ENCODE measurements at places on chromosomes 11 and 22.

- DNase-seq, result no peak
These were observed 33.8 kb downstream of the PDGFD start for GRCh38 chr11:104130161-104130560.

DNA sequence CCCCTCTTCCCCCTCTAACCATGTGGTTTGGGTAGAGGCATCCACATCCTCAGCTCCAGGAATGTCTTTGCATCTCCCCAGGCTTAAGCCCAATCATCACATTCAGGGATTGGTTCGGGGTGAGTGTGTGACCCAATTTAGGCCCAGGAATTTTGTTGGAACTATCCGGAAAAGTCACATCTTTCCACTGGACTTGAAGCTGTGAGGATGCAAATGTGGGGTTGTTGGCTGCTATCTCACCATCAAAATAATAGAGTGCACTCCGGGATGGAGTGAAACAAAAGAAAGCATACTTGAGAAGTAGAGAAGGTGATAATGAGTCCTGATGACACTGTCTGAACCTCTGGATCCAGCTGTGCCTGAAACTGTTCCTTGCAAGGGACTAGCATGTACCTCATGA, 33.8 kb upstream of the OLFML1 start:
- no peak for DNase-seq

DNA sequence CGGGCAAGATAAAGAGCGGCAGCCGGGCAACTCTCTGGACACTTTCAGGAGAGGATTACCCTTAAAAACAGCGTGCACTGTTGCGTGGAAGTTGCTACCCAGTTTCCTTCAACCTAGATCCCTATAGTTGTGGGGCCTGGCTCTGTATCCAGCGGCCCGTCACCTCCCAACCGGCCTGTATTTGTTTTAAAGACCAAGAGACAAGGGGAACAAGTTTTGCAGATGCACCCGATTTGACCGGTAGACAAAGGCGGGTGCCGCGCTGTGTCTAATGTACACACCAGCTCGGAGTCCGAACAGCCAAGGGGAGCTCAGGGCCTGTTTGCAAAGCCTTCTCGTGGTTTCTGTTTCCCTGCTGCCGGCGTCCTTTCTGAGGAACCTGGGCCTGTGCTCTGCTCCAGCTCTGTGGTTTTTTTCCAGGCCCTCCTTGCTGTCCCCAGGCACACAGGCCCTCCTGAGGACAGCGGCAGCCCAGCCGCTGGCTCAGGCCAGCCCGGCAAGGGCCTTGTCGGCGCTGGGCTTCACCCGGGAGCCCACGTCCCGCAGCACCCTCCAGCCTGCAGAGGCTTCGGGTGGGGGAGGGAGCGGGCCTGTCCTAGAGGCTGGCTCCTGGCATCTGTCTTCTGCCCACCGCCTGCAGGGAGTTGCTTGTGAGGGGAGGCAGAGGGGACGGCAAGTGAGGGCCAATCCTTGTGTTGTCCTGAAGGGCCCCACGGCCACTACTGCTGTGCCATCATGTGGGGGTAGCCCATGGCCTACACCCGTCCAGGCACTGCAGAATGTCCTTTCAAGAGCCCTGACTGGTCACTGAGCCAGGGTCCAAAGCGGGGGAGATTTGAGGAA, 1.4 kb downstream of the TBX1 start:
- no peak for DNase-seq

DNA sequence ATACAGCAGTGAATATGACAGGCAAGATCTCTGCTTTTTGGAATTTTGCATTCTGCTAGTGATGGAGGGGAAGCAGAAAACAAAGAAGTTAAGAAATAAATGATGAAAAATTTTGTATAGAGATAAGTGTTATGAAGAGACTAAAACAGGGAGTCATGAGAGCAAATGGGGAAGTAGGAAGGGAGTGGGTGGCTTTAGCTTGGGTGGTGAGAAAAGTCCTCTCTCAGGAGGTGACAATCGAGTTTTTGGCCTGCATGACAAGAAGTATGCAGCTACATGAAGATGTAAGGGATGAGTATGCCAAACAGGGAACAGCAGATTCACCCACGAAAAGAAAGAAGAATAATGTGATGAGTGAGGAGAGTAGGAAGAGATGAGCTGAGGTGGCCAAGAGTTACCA, 80.7 kb upstream of the MPPED2 start:
- no peak for DNase-seq

DNA sequence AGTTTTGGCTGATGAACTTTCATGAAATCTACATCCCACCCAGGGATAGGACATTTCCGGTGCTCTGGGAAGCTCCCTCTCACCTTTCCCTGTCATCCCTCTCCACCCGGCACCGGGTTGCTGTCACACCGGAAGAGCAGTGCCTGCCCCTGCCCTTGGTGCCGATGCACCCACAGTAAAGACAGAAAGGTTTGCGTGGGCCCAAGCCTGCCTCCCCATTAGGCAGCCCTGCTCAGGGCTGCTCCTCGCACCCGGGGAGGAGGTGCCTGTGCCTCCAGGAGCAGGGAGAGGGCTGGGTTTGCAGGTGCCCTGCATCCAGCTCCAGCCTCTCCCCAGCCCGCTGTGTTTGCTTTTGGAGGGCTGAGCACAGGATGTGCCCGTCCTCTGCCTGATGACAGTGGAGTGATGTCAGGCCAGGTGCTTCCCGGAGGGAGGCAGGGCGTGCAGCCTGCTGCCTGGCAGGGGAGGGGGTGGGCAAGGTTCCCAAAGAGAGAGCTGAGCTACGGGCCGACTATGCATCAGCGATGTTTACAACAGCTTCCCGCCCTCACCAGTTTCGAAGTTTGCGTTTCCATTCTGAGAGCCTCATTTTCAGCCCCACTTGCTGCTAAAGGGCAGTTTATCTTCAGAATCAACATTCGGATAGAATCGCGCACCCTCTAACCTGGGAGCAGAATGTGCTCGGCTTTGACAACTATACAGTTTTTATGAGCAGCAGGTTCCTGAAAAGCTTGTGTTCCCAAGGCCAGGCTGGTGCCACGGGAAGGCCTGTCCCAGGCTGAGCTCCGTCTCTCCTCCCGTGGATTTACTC, 83.2 kb upstream of the CLDN5 start:
- no peak for DNase-seq

- DNase-seq, result no peak
These were observed 199.0 kb downstream of the GRIK4 start for GRCh38 chr11:120710354-120711131.
